ENCODE measurements at places on chromosomes 3 and 15.

GRCh38 chr3:49799761-49800160, at the start of gene CDHR4:
Gene CDHR4, minus strand, starts transcription at chr3:49799873. Its CDS starts 61 bp downstream, at chr3:49799812.
- no peak for DNase-seq

DNA sequence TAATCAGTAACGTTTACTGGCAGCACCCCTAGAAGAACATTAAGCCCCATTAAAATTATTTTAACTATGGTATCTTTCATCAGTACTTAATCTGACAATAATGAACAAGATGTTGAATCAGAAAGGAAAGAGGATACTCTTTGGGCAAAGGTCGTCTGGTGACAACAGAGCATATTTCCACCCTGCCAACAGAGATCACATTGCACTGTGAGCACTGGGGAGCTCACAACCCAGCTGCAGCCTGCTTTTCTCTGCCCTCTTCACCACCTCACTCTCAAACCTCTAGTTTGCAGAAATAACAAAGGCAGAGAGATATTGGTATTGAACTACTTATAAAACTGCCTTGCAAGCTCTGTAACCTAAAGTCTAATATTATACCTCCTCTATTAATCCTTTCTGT, 130.0 kb downstream of the FBN1 start:
- no peak for DNase-seq

GRCh38 chr15:89368566-89369223, 34.1 kb upstream of the POLG start:
- no peak for DNase-seq

DNA sequence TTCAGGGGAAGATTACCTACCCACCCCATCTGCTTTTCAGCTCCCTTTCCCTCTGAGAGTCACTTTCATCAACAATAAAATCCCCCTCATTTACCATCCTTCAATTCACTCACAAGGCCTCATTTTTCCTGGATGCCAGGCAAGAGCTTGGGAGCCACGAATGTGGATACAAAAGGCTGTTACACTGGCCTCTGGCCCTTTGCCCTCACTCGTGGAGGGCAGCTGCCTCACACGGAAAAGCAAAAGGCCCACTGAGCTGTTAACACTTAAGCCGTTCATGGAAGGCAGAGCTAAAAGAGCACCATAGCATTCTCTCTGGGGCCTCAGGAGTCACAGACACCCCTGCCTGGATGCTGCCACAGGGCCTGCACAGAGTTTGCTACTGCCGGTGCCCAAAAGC, 102.4 kb upstream of the TUSC7 start:
- peak; percentile 39 for DNase-seq

DNA sequence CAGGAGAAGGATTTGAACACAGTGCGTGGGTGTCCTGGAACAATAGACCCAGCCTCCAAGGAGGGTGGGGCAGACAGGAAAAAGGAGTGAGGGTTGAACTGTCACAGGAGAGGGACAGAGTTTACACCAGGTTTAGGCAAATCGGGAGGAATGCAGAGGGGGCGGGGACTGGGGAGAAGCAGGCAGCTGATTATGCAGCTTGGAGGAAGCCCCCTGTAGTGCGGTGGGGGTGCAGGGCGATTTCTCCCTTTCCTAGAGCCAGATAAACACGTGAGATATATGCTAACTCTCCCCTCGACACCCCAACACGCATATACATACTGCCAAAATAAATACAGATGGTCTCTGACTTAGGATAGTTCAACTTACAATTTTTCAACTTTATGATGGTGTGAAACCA, 108.6 kb upstream of the PRR20G start:
- no peak for DNase-seq

Data from anterior cingulate cortex (tissue), 58 donors.